ENCODE measurements at places on chromosomes 1 and 21.

DNA sequence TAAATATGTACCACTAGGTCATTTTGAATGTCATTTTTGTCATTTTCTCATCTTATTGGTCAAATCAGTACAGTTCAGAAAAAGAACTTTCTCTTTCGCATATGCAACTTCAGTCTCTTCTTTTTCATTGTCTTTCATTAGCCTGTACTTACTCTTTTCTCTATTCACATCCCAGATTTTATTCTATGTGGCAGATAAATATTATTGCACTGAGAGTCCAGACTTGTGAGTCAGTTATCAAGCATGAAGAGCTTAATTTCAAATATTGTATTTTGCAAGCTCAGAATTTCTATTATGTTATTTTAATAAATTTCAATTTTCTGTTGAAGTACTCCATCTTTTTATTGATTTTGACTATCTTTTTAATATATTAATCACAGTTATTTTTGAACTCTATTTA, 105.2 kb upstream of the PALMD start:
- DNase-seq: no peak

- DNase-seq: peak; percentile 51
Measured at GRCh38 chr1:1212780-1213344, 1.1 kb downstream of the TNFRSF4 start.

GRCh38 chr1:172320733-172321132, 99.8 kb upstream of the C1orf105 start:
- no peak for DNase-seq

GRCh38 chr1:27095576-27095975, 59.3 kb downstream of the SLC9A1 start:
- DNase-seq: no peak

DNA sequence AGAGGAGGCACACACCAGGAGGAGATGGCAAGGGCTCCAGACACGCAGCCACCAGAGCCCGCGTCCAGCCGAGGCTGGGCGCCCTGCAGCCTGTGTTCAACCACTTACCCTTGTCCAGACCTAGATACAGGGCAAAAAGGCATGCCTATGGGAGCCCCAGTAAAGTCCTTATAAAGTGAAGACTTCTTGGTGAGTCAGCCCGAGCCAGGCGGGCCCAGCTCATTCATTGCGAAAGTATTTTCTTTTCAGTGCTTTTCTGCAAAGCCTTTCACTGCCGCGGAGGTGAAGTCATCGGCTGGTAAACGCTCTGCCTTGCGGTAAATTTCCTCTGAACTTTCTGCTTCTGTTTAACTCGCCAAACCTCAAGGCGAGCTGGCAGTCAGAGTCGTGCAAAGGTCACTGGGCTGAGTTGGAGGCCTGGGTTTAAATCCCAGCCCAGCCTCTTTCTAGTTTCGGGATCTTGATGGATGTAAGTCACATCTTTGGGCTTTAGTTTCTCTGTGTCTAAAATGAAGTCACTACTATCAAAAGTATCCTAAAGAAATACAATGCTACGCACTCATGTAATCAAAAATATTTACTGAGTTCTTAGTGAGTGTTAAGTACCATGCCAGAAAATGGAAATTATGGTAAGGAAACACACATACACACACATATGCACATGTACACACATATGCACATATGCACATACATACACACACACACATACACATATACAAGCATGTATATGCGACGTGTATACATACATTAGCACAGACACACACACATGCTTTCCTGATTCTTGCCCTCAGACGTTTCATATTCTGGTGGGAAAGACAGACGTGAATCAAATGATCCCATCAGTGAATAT, 54.7 kb upstream of the IFFO2 start:
- peak; percentile 77 for DNase-seq

DNA sequence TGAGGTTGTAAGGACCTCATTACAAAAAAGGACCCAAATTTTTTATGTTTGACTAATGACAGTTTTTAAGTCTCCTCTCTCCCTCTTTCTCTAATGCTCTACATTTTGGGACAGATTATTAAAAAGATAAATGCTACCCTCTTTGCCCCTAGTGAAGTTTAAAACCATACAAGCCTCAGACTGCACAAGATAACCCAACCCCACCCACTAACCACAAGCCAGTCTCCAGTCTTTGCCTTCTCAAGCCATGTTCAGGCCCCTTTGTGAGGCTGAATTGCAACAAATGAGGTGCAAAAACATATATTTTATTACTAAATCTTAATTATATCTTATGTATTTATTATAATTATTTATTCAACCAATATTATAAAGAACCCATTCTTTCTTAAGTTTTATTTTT, 597.2 kb upstream of the BRINP3 start:
- no peak for DNase-seq

GRCh38 chr1:41440321-41441085, 44.0 kb downstream of the EDN2 start:
- DNase-seq: no peak

GRCh38 chr1:203644661-203645510, 18.3 kb downstream of the ATP2B4 start:
- DNase-seq: no peak

GRCh38 chr21:28127175-28127785, 865.4 kb downstream of the LTN1 start:
- DNase-seq: no peak

GRCh38 chr1:223513309-223513708, 120.1 kb downstream of the CCDC185 start:
- DNase-seq: no peak

DNA sequence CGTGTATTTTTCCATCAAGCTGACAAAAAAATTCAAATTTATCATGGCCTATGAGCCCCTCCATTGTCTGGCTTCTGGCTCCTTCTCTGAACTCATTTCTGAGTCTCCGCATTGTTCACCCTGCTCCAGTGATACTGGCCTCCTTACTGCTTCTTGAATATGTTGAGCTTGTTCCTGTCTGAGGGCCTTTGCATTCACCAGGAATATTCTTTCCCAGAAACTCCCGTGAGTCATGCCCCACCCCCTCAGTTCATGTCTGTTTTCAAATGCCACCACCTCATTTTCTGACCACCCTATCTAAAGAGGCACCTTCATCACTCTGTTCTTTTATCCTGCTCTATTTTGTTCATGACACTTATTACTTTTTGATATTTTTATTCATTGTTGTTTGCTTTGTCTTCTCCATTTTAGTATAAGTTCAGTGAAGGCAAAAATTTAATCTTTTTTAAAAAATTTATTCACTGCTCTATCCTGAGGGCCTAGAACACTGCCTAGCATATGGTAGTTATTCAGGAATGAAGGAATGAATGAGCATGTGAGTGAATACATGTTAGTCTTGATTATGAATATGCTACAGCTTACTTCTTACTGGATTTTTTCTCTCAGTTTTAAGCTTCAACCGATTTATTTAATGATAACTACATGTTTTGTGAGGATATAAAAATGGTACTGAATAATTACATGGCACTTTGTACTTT, 140.4 kb upstream of the C1orf105 start:
- DNase-seq: no peak

- DNase-seq: no peak
Measured at GRCh38 chr1:5273280-5274003, 619.0 kb downstream of the AJAP1 start.

DNA sequence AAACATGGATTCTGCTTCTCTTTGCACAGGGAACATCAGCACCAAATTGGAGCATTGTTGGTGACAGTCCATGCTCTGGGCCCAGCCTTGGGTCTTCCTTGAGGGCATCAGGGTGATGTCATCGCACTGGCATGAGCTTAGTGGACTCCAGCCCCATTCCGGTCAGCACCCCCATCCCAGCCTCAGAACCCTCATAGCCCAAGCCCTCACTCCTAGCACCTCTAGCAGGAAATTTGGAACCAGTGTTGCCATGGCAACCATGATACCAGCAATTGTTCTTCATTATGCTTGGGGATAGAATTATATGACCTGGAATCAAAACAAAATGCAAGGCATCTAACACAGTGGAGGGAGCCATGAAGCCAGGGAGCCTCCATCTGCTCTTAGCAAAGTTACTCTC, 83.1 kb downstream of the VWA5B1 start:
- no peak for DNase-seq

- DNase-seq: no peak
Measured at GRCh38 chr1:154446292-154446691, 41.1 kb downstream of the IL6R start.

DNA sequence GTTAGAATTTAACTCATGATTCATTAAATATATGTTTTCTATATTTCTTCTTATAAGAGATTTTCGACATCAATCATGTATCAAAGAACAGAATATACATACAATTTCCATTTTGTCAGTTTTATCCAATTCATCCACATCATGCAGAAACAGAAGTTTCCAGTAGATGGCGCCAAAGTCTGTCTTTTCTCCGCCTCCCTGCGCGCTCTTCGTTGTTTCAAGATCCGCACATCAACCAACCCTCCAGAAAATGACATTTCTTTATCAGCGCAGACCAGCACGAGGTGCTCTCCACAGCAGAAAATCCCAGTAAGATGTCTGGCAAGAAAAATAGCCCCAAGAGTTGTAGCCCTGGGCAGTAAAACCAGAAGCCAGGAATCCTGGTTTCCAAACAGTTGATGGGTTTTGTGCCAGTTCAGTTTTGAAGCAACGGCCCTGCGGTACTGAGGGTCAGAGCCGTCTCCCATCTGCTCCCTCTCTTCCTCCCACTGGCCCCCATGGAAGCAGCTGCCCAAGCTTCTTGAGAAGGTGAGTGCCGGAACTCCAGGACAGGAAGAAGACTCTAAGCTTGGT, 38.6 kb upstream of the GPR137B start:
- DNase-seq: peak; percentile 46

DNA sequence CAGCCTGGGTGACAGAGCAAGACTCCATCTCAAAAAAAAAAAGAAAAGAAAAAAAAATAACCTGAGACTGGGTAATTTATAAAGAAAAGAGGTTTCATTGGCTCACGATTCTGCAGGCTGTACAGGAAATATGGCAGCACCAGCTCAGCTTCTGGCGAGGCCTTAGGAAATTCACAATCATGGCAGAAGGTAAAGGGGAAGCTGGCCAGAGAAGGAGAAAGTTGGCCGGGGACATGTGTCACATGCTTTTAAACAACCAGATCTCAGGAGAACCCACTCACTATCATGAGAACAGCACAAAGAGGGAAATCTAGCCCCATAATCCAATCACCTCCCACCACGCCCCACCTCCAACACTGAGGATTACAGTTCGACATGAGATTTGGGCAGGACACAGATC, 125.3 kb downstream of the DISP1 start:
- DNase-seq: no peak

- no peak for DNase-seq
Measured at GRCh38 chr1:45522324-45523104, 830 bp upstream of the PRDX1 start.
